H9 (cell line): ENCODE measurements at places on chromosomes 12 and 14.

DNA sequence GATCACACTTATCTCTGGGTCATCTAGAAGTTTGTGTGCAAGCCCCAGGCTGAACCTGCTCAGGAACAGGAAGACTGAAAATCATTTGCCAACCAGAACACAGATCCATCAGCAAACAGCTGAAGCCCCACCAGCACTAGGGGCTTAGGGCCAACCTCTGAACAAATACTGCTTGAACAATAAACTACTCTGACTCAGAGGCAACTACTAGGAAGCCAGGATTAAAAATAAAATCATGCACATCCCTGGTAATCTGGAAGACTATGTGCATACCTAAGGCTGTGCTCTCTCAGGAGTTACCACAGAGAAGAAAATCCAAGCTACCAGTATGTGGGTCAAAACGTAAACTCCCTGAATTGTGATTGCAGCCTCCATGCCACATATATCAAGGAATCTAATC is 15.9 kb downstream of the GALNT8 start:
- H3K4me1 ChIP-seq: no peaks in the 10 kb centered on the region
- H3K4me3 ChIP-seq: no peak overlapping the region
- DNase-seq: no peak
- no peak overlapping the region for H3K27ac ChIP-seq

DNA sequence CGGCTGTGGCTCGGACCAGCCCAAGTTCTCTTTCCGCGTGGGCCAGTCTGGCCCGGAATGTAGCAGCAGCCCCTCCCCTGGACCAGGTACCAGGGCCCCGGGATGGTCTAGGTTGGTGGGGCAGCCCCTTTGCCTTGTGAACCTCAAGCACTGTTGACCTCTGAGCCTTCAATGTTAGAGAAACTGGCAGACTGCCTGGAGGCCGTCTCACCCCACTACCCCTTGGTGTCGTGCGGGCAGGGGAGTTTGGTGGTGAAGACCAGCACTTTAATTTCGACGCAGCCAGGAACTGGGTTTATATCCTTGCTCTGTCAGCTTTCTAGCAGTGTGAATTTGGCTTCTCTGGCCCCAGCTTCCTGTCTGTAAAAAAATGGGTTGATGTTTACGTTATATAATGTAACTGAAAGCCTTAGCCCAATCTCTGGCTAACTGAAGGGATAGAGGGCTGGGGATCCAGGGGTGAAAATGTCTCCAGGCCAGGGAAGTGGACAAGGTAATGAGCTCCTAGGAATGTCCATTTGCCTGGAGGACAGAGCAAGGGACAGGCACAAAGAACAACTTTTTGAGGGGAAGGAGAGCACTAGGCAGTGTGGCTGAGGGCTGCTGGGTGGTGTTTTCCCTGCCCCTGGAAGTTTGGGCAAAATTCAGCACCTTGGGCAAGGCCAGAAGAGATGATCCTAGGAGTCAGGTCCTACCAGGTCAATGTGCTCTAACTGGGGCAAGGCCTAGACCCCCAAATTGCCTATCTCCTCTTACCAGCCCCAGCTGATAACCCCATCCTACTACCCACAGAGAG is 11.4 kb downstream of the MCRS1 start:
- H3K27me3 ChIP-seq: no peaks in the 10 kb centered on the region
- DNase-seq: no peak

DNA sequence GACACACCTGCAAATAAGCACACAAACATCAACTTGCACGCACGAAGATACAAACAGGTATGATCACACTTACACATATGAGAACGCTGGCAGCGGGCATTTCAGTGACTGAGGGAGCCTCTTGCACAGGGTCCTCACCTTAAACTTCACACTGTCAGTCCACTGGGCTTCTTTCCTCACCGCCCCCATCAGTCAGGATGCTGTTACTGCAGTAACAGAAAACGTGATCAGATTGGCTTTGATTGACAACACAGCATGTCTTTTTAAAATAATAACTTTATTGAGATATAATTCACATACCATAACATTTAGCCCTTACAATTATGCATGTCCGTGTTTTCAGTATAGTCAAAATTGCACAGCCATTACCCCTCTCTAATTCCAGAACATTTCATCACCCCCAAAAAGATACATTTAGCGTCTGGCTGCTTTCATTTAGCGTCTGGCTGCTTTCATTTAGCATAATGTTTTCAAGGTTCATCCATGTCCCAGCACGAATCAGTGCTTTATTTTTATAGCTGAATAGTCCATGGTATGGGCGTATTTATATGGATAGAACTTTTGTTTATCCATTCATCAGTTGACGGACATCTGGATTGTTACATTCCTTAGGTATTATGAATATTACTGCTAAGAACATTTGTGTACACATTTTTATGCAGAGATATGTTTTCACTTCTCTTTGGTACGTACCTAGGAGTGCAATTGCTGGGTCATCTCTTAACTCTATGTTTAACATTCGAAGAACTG is 8.4 kb downstream of the CCDC197 start:
- H3K4me3 ChIP-seq: no peak overlapping the region
- no peak for DNase-seq
- no peaks in the 10 kb centered on the region for H3K4me1 ChIP-seq
- H3K27me3 ChIP-seq: no peaks in the 10 kb centered on the region

DNA sequence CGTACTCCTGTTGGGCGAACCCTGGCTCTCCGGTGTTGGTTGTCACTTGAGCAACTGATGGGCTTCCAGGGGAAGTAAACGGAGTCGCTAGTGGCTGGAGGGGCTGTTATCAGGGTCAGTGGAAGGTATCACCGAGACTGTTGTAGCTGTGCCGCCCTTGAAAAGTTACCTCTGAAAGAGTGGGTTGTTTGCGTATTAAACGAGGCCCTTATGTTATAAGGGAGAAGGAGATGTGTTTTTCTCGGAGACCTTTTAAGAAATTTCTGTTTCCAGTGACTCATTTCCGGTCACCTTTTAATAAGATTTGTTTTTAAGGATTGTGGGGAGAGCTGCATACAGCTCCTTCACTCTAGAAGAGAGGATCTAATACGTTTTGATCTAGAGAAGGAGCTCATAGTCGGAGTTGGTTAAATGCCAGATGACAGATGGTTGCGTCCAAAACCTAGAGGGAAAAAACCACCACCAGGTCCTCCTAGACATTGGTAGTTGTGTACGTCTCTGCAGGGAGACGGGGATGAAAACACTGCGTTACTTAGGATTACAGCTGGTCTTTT is 750 bp upstream of the DBX2 start:
- H3K4me3 ChIP-seq: peak overlapping the region; percentile 93
- H3K27ac ChIP-seq: no peak overlapping the region
- no peaks in the 10 kb centered on the region for H3K4me1 ChIP-seq
- H3K27me3 ChIP-seq: peaks cover 10% of the 10 kb centered on the region; the same call in 1 of the 2 replicates
- H3K36me3 ChIP-seq: no peaks in the 10 kb centered on the region; the same call in 2 of the 3 replicates
- DNase-seq: peak; percentile 52

DNA sequence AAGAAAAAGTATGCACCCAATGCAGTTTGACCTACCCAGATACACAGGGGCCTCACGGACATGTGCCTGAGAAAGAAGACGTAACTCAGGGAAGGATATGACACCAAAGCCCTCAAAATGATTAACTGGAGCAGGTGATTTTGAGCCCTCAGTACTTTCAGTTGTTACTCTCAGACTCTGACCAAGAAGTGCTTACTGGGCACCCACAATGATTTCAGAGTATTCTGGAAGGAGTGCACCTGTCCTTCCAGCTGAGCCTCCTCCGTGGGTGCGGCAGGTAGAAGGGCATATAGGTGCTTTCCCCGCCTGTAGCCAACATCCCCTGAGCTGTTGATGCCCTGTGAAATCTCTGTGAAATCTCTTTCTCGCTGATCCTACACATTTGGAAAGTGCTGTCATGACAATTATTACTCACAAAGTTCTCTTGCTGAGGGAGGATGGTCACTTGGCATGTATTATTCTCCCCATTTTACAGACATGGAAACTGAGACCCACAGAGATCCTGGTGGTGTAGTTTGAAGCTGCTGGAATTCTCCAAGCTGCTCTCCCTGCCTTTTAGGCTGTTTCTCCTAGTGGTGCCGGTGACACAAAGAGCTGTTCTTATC is 154.3 kb upstream of the CCND2 start:
- no peaks in the 10 kb centered on the region for H3K36me3 ChIP-seq
- no peak overlapping the region for H3K27ac ChIP-seq
- no peak for DNase-seq
- H3K4me3 ChIP-seq: no peak overlapping the region
- H3K4me1 ChIP-seq: peaks cover 10% of the 10 kb centered on the region; the same call in 1 of the 2 replicates

- H3K27ac ChIP-seq: no peak overlapping the region
- H3K4me1 ChIP-seq: peaks cover 6% of the 10 kb centered on the region
Measured at GRCh38 chr12:13032164-13032563, 12.0 kb upstream of the FAM234B start.
